Umbilical cord (tissue), 2 donors: ENCODE measurements at places on chromosomes 16 and 17. TPM values are rescaled to one million over a fixed set of nuclear protein-coding genes. Genes with fewer than 3 reads are reported as not detected.

KRT24 gene
- 6.3 TPM for total RNA-seq

KRT16 gene
- total RNA-seq: 5.5 TPM

ABCA6 gene
- 17.1 TPM for total RNA-seq

TMEM107 gene
- total RNA-seq: 30.6 TPM

HLF gene
- total RNA-seq: 33.7 TPM

SEZ6L2 gene
- total RNA-seq: 12.5 TPM

PTX4 gene
- not detected for total RNA-seq

TP53I13 gene
- total RNA-seq: 51.3 TPM

GRCh38 chr17:19517699-19518098, 16.0 kb upstream of the SLC47A1 start:
- DNase-seq: no peak

GRCh38 chr17:38844261-38844757, 9.2 kb downstream of the RPL23 start:
- no peak for DNase-seq

DNA sequence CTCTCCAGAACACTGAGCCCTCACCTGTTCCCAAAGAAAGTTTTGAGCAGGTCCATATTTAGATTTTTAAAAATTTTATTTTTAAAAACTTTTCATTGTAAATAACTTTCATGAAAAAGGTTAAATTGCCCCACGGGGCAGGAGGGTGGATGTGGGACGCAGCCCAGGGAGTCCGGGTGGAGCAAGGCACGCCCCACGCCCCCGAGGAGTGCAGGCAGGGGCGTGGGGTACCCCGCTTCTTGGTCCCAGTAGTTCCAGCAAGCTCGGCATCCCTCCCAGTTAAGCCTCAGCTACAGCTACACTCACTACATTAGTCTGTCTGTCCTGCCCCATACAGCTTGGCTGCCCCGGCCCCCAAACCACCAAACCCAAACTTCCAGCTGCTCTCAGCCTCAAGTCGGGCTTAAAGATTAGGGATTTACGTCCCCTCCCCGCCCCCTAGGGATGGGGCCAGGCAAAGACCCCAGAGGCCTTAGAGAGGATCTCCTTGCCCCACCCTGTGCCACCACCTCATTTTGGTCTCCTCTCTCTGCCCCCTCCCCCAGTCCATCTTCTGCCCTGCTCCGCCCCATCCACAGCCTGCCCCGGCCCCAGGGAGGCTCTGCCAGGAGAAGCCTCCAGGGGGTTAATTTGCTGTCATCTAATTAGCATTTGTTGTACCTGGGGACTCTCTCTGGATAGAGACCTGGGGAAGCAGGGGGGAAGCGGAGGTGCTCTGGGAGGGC, 4.6 kb downstream of the FOXJ1 start:
- no peak for DNase-seq

- DNase-seq: no peak
Measured at GRCh38 chr17:66948061-66948750, 16.3 kb upstream of the CACNG4 start.

DNA sequence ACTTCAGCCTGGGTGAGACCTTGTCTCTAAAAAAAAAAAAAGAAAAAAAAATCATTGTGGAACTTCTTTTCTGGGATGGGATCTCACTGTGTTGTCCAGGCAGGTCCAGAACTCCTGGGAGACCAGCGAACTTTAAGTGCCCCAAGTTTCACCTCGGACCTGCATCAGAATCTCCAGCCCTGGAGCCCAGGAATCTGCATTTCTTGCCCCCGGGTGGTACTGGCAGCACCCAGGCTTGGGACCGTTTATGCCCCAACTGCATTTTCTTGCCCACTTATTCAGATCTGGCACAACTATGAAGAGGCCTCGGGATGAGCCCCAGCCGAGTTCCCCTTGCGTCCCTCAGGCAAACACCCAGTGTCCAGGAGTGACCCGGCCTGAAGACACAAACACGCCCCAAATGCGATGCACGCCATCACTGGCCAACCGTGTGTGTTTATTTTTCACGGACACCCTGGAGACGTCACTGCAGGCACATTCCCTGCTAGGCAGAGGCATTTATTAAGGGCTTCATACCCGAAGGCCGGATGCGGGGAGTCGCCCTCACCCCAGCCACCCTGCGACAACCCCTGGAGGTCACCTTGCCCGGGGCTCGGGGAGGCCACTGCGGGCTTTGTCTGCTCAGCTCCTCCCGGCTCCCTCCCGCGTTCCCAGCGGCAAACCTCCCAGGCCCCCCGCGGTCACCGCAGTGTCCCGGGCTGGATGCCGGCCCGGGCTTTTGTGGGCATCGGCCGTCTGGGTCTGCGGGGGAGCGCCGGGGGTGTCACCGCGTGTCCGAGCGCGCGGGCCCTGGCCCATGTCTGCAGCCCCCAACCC, 684 bp upstream of the SPIRE2 start:
- DNase-seq: peak; percentile 41

DNA sequence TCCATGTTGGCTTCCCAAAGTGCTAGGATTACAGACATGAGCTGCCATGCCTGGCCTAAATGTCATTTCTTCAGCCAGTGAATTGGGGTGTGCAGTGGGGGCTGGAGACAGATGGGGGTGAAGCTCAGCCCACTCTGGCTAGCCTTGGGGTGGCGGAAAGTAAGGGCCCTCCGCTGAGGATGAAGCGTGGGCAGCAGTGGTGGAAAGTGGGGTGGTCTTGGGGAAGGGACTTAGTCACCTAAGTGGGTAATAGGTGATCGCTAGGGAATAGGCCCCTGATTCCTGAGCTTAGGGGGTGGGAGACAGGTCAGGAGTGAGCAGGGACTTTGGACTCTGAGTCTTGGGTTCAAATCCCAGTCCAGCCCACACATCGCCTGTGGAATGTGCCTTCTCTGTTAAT, 2.2 kb downstream of the LLGL1 start:
- DNase-seq: no peak

- DNase-seq: peak; percentile 49
Measured at GRCh38 chr16:24999856-25000461, 15.2 kb downstream of the ARHGAP17 start.

DNA sequence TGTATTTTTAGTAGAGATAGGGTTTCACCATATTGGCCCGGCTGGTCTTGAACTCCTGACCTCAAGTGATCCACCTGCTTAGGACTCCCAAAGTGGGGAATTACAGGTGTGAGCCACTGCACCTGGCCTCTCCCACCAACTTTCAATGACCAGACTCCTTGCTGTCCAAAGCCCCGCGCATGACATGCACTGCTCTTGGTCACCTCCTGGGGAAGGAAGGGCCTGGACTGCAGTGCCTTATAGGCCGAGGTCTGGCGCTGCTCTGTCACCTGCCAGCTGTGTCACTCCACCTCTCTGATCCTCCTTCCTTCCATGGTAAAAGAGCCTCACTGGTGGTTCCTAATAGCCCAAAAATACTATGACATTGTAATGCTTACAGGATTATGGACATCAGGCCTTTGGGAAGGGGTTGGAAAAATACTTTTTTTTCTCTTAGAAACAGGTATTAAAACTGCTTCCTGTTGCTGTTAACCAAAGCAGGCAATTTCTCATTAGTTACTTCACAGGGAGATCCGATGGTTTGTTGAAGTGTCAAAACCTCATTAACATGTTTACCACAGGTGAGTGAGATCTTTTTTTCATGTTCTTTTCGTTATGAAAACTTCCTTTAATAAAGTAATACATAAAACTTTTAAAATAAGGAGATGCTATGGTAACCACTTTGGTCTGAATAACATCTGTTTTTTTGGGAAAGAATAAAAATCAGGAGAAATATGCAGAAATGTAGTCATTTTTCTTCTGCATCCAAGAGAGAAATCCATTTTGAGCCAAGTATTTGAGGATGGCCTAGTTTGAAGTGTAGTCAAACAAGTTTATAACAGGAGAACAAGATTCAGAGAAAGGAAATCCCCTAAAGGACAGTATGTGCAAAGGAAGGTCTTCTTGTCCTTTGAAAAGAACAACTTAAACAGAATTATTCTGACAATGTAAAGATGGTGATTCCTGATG, 35.5 kb downstream of the GRB7 start:
- no peak for DNase-seq

DNA sequence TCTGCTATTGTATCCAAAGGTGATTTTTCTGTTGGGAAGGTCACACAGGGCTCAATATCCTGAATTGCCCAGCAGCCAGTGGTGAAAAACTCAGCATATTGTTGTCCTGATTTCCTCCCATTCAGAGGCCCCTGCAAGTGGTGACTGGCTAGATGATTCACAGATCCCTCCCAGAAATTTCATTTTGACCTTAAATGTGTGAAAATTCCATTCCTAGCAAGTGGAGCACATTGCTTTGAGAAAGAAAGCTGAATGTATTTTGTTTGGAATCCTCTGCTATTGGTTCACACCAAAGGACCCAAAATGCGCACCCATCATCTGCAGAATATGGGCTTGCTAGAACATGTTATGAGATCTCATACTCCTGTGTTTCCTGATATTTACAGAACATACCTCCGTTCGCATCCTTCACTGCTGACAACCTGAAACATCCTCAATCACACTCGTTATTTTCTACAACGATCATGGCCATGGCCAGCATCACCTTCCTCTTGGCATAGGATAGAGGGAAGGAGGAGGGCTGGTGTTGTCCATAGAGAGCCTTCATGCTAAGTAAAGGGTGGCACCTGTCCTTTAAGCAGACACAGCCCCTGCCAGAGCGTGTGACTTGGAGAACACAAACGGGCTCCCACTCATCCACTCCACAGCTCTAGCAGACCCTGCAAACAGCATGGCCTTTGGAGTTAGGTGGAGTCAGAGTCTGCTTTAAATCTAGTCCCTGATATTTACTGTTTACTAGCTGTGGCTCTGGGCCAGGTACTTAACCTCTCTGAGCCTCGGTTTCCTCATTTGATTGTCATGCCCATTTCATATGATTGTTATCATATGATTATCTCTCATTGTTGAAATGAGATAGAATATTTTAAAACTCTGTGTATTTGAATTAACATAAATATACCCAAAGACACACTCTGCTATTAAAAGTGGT, 30.4 kb upstream of the NFAT5 start:
- DNase-seq: peak; percentile 36

DNA sequence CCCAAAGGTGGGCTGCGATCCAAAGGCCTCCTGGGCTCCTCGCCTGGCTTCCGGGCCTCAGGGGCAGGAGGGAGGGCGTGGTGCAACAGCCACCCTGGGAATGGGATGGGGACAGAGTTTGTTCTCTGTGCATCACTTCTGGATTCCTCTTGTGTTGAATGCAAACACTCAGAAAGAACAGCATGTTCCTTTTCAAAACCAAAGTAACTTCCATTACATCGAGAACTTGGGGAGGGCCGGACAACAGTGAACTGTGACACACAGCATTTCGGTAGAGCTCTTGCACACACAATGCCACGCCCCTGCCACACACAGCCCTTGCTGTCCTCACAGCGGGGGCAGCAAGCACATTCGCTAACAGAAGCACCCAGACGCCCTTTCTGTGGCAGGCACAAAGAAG, 36.1 kb upstream of the FASN start:
- DNase-seq: no peak

DNA sequence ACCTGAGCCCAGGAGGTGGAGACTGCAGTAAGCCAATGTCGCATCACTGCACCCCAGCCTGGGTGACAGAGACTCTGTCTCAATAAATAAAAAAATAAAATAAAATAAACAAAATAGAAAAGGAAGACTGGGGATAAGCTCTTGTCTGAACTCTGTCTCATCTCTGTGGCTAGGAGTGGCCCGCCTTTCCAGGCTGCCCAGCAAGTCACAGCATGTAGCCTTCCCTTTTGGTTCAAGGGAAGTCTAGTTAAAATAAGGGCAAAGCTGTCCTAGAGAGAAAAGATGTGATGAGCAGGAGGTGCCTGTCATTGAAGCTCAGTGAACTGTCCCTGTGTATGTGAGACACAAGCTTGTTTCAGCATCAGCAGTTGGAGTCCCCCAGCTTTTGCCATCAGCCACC, 2.7 kb upstream of the GFAP start:
- DNase-seq: no peak

DNA sequence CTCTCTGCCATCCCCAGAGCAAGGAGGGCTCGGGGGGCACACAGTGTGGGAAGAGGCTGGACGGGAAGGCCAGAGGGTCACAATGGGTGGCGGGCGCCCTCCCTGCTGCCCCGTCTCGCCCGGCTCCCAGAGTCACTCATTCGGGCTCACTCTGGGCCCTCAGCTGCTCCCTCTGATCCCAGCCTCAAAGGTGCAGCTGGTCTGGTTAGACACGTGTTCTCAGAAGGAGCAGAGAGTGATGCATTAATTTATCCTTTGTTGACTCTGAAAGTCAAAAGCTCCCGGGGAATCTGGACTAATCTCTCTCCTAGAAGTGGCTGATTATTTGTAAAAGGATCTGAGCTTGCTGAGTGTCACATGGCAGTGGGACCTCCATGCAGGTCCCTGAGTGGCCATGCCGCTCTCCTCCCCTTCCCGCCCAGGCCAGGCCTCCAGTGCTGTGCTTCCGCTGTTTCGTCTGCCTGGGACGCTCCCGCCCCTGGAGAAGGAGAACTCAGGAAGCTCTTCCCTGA, 87.5 kb downstream of the SEC14L1 start:
- DNase-seq: no peak

DNA sequence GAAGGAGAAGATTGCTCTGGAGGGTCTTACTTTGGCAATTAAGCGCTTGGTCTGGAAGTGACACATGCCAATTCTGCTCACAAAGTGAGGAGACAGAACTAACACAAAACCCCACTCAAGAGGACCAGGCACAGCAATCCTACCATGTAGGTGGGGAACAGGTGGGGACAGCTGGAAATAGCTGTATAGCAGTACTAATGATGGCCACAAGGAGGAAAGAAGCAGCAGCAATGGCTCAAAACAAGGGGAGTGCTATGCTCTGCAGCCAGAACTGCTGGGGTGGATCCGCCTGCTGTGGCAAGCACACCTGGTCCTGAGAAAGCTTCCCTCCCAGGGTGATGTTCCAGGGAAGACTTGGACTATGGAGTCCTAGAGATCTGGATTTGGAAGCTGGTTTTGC, 17.0 kb upstream of the TMEM132E start:
- DNase-seq: no peak

DNA sequence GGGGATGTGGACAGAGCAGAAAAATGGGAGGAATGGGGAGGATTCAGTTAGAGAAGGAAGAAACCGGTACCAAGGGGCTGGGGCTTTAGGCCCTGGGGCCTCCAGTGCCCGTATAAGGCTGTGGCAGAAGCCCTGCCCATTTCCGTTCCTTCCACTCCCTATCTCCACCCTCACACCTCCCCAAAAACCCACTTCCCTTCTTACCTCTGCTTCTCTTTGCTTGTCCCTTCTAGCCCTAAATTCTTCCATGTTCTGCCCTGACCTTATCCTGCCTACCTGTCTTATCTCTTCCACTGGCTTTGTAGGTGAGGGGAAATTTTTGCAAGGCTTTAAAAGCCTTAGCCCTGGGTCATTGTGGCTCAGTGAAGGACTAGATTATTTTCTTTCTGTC, 4.1 kb downstream of the RNF167 start:
- DNase-seq: no peak

DNA sequence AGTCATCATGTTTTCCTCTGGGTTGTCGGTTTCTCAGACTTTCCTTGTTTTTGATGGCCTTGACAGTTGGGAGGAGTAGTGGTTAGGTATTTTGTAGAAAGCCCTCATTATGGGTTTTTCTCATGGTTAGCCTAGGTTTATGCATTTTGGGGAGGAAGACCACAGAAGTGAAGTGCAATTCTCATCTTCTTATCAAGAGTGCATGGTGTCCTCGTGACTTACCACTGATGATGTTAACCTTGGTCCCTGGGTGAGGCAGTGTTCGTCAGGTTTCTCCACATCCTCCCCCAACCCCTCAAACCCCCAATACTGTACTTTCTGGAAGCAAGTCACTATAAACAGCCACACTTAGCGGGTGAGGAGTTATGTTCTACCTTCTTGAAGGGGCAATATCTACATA, 42.3 kb downstream of the BPTF start:
- no peak for DNase-seq
